ENCODE measurements at places on chromosomes 2 and 18. TPM values are rescaled to one million over a fixed set of nuclear protein-coding genes. Genes with fewer than 3 reads are reported as not detected.

CCDC148 gene
- not detected for total RNA-seq

CCDC150 gene
- total RNA-seq = 9.4 TPM

KCNG3 gene
- 0.29 TPM for total RNA-seq

BUB1 gene
- 75.5 TPM for total RNA-seq

CYP27A1 gene
- total RNA-seq = not detected

SPDYA gene
- 0.85 TPM for total RNA-seq

FEV gene
- not detected for total RNA-seq

SULT1C2 gene
- not detected for total RNA-seq

MYCN gene
- not detected for total RNA-seq

OTX1 gene
- total RNA-seq = not detected

MOGAT1 gene
- not detected for total RNA-seq

GRCh38 chr18:46680784-46681695, 24.0 kb upstream of the LOXHD1 start:
- H3K4me1 ChIP-seq = no peaks in the 10 kb centered on the region
- no peak for DNase-seq
- no peak overlapping the region for H3K4me3 ChIP-seq
- H3K27me3 ChIP-seq = no peaks in the 10 kb centered on the region
- no peak overlapping the region for H3K27ac ChIP-seq

- H3K4me1 ChIP-seq = no peaks in the 10 kb centered on the region
- no peak overlapping the region for H3K27ac ChIP-seq
- no peak overlapping the region for H3K4me3 ChIP-seq
Measured at GRCh38 chr2:27756544-27757498, 14.7 kb upstream of the MRPL33 start.

GRCh38 chr18:9852266-9853081, 33.3 kb upstream of the TXNDC2 start:
- no peak overlapping the region for H3K4me3 ChIP-seq
- H3K36me3 ChIP-seq = no peaks in the 10 kb centered on the region
- peaks cover 24% of the 10 kb centered on the region for H3K27me3 ChIP-seq
- DNase-seq = no peak
- H3K27ac ChIP-seq = no peak overlapping the region

GRCh38 chr2:187581125-187581896, 27.1 kb upstream of the TFPI start:
- DNase-seq = peak; percentile 7
- no peak overlapping the region for H3K4me3 ChIP-seq
- H3K27ac ChIP-seq = no peak overlapping the region
- H3K27me3 ChIP-seq = peaks cover 23% of the 10 kb centered on the region
- peaks cover 6% of the 10 kb centered on the region for H3K36me3 ChIP-seq

- no peak overlapping the region for H3K4me3 ChIP-seq
- no peak for DNase-seq
- H3K4me1 ChIP-seq = peaks cover 4% of the 10 kb centered on the region
- H3K36me3 ChIP-seq = peaks cover 2% of the 10 kb centered on the region
Measured at GRCh38 chr18:48576457-48576771, 37.6 kb downstream of the CTIF start.

GRCh38 chr2:44952143-44952805, 10.8 kb downstream of the SIX3 start:
- peak; percentile 62 for DNase-seq
- no peaks in the 10 kb centered on the region for H3K36me3 ChIP-seq
- peaks cover 94% of the 10 kb centered on the region for H3K27me3 ChIP-seq
- no peak overlapping the region for H3K27ac ChIP-seq

DNA sequence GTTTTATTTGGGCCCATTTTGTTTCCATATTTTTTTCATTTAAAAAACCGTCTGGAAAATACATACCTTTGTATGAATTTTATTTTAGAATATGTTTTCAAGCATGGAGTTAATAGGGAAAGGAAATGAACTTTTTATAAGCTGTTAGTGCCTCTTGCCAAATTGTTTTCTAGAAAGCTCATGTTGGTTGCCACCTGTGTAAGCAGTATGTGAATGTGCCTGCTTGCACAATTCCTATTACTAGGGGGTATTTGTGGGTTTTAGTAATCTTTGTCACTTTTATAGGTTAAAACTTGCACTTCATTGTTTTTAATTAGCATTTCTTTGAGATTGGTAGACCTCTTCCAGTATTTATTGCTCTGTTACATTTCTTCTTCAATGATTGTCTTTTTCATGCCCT, 107.3 kb downstream of the TANC1 start:
- H3K27me3 ChIP-seq = no peaks in the 10 kb centered on the region
- no peaks in the 10 kb centered on the region for H3K4me1 ChIP-seq
- no peak overlapping the region for H3K27ac ChIP-seq
- H3K36me3 ChIP-seq = no peaks in the 10 kb centered on the region
- no peak overlapping the region for H3K4me3 ChIP-seq
- no peak for DNase-seq

DNA sequence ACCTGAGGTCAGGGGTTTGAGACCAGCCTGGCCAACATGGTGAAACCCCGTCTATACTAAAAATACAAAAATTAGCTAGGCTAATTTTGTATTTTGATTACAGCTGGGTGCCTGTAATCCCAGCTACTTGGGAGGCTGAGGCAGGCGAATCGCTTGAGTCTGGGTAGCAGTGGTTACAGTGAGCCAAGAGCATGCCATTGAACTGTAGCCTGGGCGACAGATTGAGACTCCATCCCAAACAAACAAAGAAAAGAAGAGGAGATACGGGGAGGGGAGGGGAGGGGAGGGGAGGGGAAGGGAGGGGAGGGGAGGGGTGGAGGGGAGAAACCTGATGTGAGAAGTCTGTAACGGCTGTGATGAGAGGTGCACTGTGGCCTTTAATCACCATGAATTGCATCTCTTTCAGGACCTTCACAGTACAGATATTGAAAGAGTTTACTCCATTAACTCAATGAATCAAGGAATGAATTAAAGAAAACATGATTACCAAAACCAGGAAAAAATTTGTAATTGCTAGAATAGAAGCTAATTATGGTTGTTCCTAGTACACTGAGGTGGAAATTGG, 135.3 kb downstream of the CALCRL start:
- H3K27me3 ChIP-seq = no peaks in the 10 kb centered on the region
- no peak overlapping the region for H3K4me3 ChIP-seq
- H3K36me3 ChIP-seq = no peaks in the 10 kb centered on the region
- no peak overlapping the region for H3K27ac ChIP-seq
- no peak for DNase-seq
- H3K4me1 ChIP-seq = no peaks in the 10 kb centered on the region

GRCh38 chr18:65230311-65230710, 520.5 kb upstream of the CDH7 start:
- H3K4me3 ChIP-seq = no peak overlapping the region
- H3K27me3 ChIP-seq = no peaks in the 10 kb centered on the region
- no peak overlapping the region for H3K27ac ChIP-seq
- no peak for DNase-seq
- no peaks in the 10 kb centered on the region for H3K4me1 ChIP-seq

DNA sequence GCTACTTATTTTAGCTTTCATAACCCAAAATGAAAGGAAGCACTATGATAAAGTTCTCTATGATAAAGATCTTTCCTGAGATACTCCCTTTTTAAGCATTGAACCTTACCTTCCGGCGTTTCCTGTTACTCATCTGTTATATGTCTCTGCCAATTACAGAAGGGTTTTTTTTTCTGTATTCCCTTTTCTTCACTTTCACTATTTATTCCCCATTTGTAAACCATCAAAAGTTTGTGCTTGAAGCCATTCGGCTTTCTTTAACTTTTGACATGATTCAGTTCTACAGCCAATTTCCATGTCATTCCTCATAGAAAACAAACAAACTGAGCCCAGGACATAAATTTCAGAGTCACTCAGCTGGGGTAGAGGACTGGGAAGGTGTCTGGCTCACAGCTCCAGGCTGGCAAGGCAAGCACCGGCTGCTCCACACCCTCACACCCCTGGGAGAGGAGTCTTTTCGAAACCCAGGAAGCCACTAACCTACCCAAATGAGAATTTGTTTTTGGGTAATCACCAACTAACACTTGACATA, 429.4 kb upstream of the TRIB2 start:
- H3K27me3 ChIP-seq = no peaks in the 10 kb centered on the region
- DNase-seq = no peak
- H3K27ac ChIP-seq = no peak overlapping the region
- H3K4me1 ChIP-seq = peaks cover 21% of the 10 kb centered on the region
- no peaks in the 10 kb centered on the region for H3K36me3 ChIP-seq
- no peak overlapping the region for H3K4me3 ChIP-seq

GRCh38 chr2:36452260-36452659, 96.7 kb downstream of the CRIM1 start:
- no peaks in the 10 kb centered on the region for H3K27me3 ChIP-seq
- DNase-seq = no peak
- no peaks in the 10 kb centered on the region for H3K4me1 ChIP-seq
- H3K36me3 ChIP-seq = peaks cover 2% of the 10 kb centered on the region
- H3K27ac ChIP-seq = no peak overlapping the region

DNA sequence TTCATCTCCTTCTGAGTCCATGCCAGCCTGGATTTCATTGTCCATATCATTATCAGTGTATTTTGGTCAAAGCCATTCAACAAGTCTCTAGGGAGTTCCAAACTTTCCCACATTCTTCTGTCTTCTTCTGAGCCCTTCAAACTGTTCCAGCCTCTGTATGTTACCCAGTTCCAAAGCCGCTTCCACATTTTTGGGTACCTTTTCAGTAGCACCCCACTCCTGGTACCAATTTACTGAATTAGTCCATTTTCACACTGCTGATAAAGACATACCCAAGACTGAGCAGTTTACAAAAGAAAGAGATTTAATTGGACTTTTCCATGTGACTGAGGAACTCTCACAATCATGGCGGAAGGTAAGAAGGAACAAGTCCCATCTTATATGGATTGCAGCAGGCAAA, 47.4 kb downstream of the TANC1 start:
- DNase-seq = no peak
- no peaks in the 10 kb centered on the region for H3K27me3 ChIP-seq
- peaks cover 6% of the 10 kb centered on the region for H3K36me3 ChIP-seq
- H3K4me3 ChIP-seq = no peak overlapping the region
- no peaks in the 10 kb centered on the region for H3K4me1 ChIP-seq

DNA sequence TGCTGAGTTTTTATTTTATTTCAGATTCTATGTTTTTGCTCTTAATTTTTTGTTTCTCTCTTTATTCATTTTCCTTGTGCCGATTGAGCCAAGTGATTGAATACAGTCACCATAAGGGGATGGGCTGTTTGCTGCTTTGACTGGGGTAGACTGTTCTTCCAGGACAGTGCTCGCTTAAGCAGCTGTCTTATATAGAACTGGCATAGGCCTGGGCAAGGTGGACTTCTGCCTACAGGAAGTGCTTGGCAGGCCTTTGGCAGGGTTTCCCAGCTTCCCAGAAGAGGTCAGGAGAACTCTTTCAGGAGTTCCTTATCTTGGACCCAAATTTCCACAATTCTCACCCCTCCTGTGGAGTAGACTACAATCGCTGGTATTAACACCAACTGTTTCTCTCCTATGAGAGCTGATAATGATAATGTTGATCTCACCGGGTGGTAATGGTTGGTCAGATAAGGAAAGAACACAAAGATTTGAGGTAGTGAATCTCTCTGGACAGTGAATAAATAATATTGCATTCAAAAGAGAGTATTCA, 207.5 kb upstream of the ST6GAL2 start:
- DNase-seq = no peak
- no peaks in the 10 kb centered on the region for H3K4me1 ChIP-seq
- no peaks in the 10 kb centered on the region for H3K27me3 ChIP-seq
- no peaks in the 10 kb centered on the region for H3K36me3 ChIP-seq
- H3K27ac ChIP-seq = no peak overlapping the region
- H3K4me3 ChIP-seq = no peak overlapping the region

- no peaks in the 10 kb centered on the region for H3K36me3 ChIP-seq
- H3K4me3 ChIP-seq = no peak overlapping the region
- peaks cover 4% of the 10 kb centered on the region for H3K27me3 ChIP-seq
- no peak for DNase-seq
- H3K27ac ChIP-seq = no peak overlapping the region
- peaks cover 16% of the 10 kb centered on the region for H3K4me1 ChIP-seq
Measured at GRCh38 chr18:11577271-11578112, 31.9 kb upstream of the SLC35G4 start.

- H3K27ac ChIP-seq = no peak overlapping the region
- H3K4me3 ChIP-seq = no peak overlapping the region
- no peak for DNase-seq
- H3K36me3 ChIP-seq = no peaks in the 10 kb centered on the region
Measured at GRCh38 chr2:150036622-150037021, 449.0 kb upstream of the MMADHC start.

DNA sequence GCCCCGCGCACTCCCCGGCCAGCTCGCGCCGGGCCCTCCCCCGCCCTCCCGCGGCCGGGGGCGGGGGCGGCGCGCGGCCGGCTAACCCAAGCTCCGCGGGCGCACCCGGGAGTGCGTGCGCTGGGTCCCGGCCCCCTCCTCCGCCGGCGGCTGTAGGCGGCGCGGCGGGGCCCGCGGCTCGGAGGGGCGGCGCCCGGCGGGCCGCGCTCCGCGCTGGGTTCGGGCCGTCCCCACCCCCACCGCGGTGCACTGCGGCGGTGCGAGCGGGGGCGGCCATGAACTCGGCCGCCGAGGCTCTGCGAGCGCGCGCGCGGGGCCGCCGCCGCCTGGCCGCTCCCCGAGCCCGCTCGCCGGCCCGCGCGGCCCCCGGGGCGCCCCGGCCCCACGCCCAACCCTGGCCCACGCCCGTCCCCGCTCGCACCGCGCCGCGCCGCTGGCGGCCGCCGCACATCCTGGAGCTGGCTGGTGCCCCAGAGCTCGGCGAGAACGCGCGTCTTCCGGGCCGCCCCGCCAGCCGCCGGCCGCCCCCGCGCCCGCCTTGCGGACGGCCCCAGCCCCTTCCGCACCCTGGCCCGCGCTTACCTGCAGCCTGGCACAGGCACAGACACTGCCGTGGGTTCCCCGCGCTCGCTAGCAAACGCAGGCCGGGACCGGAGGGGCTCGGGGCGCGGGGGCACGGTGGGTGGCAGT, at the start of gene ZBTB14:
Gene ZBTB14 (minus strand): TSS at position 496 of the 690 bp plus-strand sequence. CDS start 2,480 bp downstream, outside the sequence.
- peak within 1 kb of the TSS; percentile 93 for H3K4me3 ChIP-seq
- peak within 1 kb of the TSS; percentile 97 for H3K27ac ChIP-seq
- H3K36me3 ChIP-seq = peaks cover 34% of the 10 kb centered on the region
- peaks cover 4% of the 10 kb centered on the region for H3K27me3 ChIP-seq

GRCh38 chr2:66125951-66126350, 309.0 kb upstream of the MEIS1 start:
- H3K36me3 ChIP-seq = no peaks in the 10 kb centered on the region
- DNase-seq = no peak
- H3K4me3 ChIP-seq = no peak overlapping the region
- no peaks in the 10 kb centered on the region for H3K4me1 ChIP-seq
- no peak overlapping the region for H3K27ac ChIP-seq

DNA sequence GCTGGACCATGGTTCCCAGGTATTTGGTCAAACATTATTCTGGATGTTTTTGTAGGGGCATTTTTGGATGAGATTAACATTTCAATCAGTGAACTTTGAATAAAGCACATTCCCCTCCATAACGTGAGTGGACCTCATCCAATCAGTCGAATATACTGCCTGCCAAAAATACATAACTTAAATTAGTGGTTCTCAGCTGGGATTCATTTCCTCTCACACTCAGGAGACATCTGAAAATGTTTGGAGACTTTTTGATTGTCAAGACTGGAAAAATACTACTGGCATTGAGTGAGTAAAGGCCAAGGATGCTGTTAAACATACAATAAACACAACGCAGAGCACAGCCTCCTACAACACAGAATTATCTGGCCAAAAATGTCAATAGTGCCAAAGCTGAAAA, 198.2 kb downstream of the MYO1B start:
- DNase-seq = no peak
- H3K4me3 ChIP-seq = no peak overlapping the region
- no peaks in the 10 kb centered on the region for H3K4me1 ChIP-seq
- H3K36me3 ChIP-seq = no peaks in the 10 kb centered on the region

GRCh38 chr2:51866361-51866760, 834.4 kb upstream of the NRXN1 start:
- H3K27ac ChIP-seq = no peak overlapping the region
- H3K27me3 ChIP-seq = no peaks in the 10 kb centered on the region
- DNase-seq = no peak
